HS-27A (cell line): ENCODE measurements at places on chromosomes 3 and 15.
A peak's percentile ranks its signal among the peaks of the same experiment; 100 is the strongest.

DNA sequence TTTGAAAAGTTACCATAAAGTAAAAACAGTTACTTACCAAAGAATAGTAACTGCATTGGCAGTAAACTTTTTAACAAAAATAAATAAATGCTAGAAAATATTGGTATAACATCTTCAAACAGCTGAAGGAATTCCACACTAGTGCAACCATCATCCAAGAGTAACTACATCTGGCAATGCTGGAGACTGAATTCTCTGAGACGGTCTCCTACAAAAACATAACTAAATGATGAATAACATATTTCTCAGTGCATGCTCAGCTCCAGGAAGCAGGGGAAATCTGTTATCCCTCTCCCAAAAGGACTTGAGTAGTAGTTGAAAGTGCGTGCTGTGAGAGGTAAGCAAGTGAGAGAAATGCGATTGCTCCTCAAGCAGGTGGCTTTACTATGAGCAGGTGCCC is 526.8 kb upstream of the CCDC54 start:
- peak; percentile 36 for DNase-seq

DNA sequence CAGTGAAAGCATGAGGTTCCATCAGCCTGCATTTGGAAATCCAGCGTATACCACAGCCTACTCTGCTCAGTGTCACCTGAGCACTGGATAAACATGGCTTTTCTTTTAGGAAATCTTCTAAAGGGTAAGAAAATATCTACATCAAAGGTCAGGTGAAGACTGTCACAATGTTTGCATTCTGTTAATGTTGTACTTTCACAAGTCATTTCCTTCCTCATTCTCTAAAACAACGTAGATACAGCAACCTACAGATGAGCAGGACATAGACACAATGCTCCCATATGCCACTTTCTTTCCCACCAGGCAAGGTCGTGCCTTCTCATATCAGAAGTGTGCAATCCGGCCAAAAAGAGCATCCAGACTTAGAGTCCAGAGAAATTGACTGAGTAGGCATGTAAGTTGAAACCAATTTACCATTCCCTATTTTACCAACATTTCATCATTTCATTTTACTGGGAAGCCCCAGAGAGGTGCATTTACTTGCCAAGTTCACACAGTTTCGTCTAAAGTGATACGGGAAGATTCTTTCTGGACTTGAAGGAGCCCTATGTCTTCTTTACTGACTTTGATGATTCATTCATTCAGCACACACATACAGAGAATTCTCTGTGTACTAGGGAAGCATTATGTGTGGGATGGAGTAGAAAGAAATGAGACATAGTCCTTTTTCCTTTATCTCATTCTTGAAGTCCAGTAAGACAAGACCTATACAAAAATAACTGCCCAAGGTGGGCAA is 30.6 kb upstream of the LPP start:
- no peak for DNase-seq

DNA sequence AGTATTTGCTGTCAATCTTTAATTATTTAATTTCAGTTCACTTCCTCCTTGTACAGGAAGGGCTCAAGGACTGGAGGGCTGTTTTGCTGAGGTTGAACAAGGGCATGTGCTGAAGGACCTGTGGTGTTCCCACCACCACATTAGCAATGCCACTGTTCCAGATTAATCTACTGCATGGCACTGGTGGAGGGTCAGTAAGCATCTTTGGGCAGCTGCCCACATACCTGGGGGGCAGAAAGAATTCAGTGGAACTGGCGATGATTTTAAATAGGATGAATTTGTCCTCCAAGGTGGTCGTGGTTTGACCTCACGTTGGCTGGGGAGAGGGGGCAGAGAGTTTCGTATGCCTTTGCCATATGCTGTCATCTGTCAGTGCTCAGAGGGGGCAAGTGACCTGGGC is 244.8 kb downstream of the TLE3 start:
- DNase-seq, result no peak

DNA sequence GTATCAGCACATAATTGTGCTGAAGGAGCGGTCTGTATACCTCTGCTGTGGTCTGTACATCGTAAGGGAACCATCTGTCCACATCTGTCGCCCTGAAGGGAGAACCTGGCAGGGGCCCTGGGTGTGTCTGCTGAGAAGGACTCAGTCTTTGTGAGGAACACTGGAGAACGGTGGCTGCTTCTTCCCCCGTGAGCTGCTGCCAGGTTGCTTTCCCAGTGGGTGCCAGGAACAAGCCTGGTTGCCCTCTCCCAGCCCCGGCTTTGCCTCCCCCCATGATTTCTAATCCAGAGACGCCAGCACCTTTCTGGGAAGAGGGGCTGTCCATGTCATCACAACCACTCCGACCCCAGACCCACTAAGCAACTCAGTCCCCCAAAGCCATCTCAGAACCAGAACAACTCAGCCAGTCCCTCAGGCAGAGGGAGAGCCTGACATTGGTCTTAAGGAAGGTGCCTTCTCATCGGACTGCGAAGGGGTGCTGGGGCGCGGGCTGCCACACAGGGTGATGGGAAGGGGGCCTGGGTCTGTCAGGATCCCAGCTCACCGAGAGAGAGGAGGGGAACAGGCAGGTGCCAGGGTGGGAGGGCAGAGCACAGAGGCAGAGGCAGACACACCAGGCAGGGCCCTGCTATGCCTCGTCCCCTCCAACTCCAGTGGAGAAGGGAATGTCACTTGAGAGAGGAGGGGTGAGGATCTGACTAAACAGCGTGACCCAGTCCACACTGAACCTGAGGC is 8.5 kb downstream of the TNK2 start:
- DNase-seq, result no peak

- DNase-seq, result no peak
Measured at GRCh38 chr3:174193604-174194003, 665.5 kb upstream of the NAALADL2 start.

- DNase-seq, result no peak
Measured at GRCh38 chr3:152019508-152019907, 146.1 kb downstream of the SUCNR1 start.

DNA sequence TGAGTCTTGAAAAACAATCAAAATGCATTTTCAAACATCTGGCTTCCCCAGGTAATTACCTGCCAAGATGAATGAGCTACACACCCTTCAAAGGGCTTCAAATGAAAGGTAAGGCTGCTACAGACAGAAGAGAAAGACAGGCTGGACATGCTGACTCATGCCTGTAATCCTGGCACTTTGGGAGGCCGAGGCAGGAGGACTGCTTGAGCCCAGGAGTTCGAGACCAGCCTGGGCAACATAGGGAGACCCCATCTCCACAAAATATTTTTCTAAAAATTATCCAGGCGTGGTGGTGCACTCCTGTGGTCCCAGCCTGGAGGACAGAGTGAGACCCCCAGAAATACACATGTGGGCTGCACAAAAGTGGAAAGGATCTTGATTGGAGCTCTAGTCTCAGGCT is 14.5 kb upstream of the ZFYVE19 start:
- no peak for DNase-seq

DNA sequence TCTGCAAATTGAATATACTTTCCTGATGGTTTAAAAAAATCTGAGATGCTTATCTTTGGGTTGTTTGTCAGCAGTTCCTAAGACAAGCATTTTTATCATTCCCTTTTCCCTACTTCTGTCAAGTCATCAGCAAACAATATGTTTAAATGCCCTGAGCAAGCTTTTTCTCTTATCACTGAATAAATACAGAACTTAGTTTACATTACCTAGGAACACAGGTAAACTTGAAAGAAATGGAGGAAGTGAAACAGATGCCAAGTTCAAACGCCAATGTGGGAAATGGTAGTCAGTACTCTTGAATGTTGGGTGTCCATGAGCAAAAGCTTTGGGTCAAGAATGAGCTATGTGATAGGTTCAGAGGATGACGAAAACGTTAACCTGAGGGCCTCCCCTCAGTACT is 17.2 kb upstream of the TCAIM start:
- no peak for DNase-seq

GRCh38 chr15:38554354-38554753 is 10.3 kb downstream of the RASGRP1 start:
- DNase-seq, result no peak

DNA sequence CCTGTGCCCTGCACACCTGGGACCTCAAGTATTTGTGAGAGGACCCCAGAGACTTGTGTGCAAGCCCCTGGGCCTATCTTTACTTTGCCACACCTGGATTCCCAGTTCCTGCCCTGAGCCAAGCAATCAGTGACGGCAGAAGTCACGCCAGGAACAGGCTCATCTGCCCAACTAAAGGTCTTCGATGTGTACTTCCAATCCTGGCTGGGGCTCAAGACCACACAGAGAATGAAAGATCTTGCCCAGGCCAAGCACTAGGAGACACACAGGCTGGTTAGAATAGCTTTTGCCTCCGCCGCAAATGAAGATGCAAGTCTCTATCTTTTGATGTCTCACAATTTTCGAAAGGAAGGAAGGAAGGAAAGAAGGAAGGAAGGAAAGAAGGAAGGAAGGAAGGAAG is 228.8 kb downstream of the OCA2 start:
- DNase-seq, result no peak

GRCh38 chr3:171640520-171641412 is 169.5 kb downstream of the PLD1 start:
- peak; percentile 17 for DNase-seq

DNA sequence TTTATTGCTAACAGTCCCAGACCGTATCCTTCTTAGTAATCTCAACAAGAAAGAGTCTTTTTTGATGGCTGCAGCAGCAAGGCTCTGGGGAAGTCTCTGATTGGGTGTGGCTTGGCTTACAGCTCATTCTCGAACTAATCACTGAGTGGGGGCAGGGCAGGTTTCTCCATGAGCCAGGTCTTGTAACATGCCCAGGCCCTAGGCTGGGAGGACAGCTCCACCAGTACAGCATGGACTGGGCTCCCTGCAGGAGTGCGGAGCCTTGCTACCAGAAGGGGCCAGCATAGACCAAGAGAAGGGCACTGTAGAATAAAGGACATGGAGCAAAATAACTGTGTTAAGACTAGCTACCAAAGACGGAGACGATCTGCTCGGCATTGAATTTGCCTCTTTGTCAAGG is 7.2 kb downstream of the CD276 start:
- no peak for DNase-seq

DNA sequence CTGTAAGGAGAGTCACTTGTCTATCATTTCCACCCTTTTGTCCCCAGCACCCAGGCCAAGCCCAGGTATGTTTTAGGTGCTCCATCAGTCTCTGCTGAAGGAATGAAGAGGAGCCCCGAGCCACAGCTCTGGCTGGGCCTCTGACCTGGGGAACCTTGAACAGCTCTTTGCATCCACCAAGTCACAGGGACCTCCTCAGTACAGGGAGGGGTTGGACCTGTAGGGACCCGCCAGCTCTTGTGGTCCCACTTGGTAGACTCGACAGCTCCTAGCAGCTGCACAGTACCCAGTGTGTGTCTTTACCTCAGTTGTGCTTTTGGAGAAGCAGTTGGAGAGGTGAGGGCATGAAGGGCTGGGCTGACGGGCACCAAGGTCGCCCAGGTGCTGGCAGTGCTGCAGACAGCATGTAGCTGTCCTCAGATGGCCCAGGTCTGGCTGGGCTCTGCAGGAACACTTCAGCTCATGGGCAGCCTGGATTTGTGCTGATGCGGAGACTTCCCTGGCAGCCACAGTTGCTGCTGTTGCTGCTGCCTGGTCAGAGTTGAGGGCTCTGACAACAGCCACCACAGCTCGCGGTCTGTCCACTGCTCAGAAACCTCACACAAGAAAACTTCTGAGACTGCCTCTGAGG is 123.6 kb downstream of the CACNA1D start:
- no peak for DNase-seq

DNA sequence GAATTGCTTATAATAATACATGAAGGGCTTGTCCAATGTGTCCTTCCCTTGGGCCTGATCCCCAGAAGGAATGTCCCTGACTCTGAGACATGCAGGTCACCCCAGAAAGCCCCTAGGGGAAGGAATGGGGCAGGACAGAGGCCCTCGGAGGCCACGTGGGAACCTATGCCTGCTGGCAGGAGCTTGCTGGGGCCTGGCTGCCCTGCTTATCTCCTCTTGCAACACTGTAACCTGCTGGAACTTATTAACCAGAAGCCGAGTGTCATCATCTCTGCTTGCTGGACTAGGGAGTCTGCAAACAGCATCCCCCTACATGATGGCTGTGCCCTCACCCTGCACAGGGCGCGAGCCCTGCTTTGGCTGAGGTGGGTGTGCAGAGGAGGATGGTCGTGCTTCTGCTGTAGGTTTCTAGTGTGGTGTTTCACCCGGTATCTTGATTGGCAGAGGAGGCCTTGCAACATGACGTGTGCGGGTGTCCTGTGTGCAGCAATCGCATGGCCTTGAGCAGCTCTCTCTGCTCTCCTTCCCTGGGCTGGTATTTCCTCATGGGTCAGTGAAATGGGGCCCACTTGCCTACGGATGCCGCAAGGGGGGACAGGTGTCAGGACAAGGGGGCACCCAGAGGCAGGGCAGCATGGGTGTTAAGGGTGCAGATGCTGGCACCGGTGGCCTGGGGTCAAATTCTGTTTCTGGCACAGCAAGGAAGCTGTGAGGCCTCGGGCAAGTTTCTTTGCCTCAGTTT is 5.0 kb downstream of the CHST13 start:
- no peak for DNase-seq

GRCh38 chr3:72624656-72625055 is 223.6 kb downstream of the SHQ1 start:
- DNase-seq, result no peak

DNA sequence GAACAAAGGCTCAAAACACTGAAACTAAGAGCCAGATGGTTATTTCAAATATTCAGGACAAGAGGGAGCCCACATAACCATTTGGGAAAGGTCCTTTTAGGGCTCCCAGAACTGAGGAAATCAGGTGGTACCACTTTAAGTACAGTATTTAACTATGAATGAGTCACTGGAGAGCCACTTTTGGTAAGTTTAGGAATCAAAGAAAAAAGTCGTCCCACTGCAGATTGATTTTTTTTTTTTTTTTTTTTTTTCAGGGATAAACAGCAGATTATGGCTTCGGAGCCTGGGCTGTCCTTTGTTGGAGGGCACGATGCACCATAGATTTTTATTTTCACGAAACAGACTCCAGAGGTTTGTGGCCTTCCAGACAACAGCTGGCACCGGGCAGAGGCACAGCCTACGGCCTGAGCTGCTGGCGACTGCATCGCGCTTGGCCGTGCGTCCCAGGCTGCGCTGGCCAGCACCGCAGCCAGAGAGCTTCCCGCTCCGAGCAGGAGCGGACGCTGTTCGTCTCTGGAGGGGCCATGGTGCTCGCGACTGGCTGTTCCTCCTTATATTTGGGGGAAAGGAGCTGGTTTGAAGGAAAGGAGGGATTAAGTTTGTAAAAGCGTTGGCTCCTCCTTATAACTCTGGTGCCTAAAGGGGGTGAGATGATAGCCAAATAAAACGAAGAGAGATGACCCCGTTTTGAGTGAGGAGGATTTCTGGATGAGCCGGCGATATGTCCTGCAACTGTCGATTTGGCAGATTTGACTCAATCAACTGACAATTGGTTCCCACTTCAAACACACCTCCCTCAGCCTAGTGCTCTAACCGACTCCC is 152.9 kb upstream of the GOLIM4 start:
- peak; percentile 38 for DNase-seq

- DNase-seq, result no peak
Measured at GRCh38 chr15:64857421-64857820, 15.7 kb downstream of the PLEKHO2 start.
